ENCODE measurements at places on chromosomes 13 and 19.

GRCh38 chr19:44807162-44807561 lies 1.7 kb upstream of the BCAM start:
- DNase-seq, result no peak

DNA sequence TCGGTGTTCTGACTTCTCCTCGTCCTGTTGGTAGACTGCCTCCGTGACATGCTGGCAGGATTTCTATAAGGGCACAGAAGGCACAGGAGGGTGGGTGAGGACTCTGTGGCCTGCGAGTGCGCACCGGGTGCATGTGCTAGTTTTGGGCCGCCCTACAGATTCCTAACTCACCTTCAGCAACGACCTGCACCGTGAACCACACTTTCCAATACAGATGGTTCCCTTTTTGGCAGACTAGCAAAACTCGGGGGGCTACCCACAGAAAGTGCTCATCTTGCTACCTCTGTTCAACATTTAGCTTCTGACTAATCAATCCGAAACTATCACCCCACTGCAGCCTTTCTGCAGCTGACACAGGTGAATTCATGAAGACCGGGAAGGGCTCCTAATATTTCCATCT lies 14.1 kb upstream of the AMER2 start:
- no peak for DNase-seq

DNA sequence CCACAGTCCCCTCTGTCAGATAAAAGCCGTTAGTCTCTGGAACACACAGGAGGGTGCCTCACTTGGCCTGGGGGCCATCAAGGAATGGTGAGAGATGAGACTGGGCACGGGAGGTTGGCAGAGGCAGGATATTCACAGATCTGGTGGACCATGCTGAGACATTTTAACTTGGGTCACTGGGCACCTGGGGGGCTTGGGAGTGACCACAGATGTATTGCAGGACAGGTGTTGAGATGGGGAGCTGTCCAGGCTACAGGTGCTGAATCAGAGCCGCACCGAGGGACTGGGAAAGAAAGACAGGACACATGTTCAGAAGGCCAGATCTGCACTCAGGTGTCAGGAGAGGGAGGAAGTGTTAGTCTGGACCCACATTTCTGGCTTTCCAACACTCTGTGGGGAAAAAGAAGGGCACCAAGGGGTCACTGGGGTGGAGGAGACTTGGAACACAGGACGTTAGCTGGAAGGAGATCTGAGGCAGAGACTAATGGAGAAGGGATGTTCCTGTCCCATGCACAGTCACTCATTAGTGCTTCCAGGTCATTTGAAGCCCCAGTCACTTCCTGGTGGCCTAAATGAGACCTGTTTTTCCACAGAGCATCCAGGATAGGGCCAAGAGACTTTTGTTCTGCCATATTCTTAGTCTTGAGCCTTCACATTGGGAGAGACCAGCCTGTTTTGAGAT lies 56.1 kb downstream of the CHST8 start:
- DNase-seq, result no peak

GRCh38 chr13:51435002-51435578 lies 17.7 kb downstream of the INTS6 start:
- no peak for DNase-seq

GRCh38 chr19:18155095-18156087 lies 2.4 kb downstream of the PIK3R2 start:
- no peak for DNase-seq

DNA sequence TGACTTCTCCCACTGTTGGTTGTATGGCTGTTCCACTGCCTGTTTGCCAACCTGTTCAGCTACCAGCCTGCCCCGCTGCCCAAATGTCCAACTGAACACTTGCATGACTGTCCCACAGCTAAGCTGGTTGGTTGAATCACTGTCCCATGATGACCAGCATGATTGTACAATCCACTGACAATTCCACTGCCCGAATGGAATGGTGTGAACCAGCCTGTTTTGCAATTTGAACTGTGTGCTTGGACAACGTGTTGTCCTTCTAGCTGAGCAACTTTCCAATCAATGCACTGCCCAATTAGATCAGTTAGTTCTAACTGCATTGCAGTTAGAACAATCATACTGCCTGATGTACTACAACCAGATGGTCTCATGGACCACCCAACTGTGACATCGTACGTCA lies 8.7 kb downstream of the ADAMTS10 start:
- no peak for DNase-seq

DNA sequence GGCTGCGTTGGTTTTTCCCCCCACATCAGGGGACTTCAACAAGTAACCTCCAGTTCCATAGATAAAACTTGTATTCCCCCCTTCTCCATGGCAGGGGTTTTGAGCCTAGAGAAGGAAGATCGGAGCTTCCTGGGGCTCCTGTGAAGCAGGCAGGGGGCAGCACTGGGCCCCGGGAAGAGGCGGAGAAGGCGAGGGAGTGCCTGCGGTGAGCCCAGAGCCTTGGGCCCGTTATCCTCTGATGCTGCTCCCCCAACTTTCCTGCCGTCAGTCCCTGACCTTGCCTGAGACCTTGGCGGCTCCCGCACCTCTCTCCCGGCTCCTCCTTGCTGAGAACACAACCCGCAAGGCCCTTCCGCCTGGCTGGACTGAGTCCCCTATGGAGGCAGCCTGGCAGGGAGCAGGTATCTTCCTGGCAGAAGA lies 2.5 kb downstream of the LIPE start:
- DNase-seq, result no peak

- DNase-seq, result no peak
Measured at GRCh38 chr13:26831336-26831908, 70.8 kb upstream of the GPR12 start.

GRCh38 chr13:75360170-75360569 lies 121.8 kb downstream of the TBC1D4 start:
- no peak for DNase-seq

- no peak for DNase-seq
Measured at GRCh38 chr13:52845766-52846566, 2.5 kb downstream of the PCDH8 start.

DNA sequence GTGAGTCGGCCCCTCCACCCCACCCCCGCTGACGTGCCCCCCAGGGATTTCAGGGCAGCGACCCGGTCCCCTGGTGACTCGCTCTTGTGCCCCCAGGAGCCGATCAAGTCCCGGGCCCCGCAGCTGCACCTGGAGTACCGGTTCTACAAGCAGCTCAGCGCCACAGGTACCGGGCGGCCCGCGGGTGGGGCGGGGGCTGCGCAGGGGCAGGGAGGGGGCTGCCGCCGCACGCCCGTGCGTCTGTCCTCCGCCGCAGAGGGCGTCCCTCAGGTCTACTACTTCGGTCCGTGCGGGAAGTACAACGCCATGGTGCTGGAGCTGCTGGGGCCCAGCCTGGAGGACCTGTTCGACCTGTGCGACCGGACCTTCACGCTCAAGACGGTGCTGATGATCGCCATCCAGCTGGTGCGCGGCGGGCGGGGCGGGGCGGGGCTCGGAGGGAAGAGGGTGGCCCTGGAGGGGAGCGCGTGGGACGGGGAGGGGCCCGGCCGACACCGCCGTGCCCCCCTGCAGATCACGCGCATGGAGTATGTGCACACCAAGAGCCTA lies 37.1 kb downstream of the BTBD2 start:
- DNase-seq, result no peak

GRCh38 chr19:47541518-47541917 lies 26.7 kb upstream of the NAPA start:
- no peak for DNase-seq

DNA sequence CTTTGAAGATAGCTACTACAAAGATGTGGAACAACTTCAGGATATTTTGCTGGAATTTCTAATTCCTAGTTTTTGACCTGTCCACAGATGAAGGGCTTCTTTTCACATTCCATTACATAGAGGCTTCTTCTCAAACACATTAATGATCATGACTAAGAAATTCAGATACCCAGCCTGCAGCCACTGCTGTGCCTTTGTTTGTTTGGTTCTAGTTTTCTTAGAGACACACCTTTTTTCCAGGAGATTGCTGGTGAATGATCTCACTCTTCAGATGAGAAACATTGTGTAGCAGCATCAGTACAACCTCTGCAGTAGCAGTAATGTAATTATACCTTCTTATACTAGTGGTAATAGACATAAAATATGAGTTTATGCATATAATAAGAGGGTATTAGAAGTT lies 5.0 kb downstream of the TDRD3 start:
- DNase-seq, result no peak

- DNase-seq, result peak; percentile 70
Measured at GRCh38 chr13:31199849-31200636, at the start of gene B3GLCT. B3GLCT (plus strand) TSS chr13:31199975; CDS start chr13:31200085, 110 bp downstream.

- DNase-seq, result no peak
Measured at GRCh38 chr19:54339646-54340358, 840 bp upstream of the LILRA4 start.

- no peak for DNase-seq
Measured at GRCh38 chr19:51480590-51480989, 2.3 kb downstream of the CEACAM18 start.

GRCh38 chr13:108834193-108834592 lies 204.8 kb downstream of the MYO16 start:
- no peak for DNase-seq

GRCh38 chr13:26075498-26075897 lies 23.7 kb upstream of the SHISA2 start:
- DNase-seq, result no peak

GRCh38 chr19:35805526-35806102 lies 7.0 kb downstream of the PRODH2 start:
- no peak for DNase-seq

DNA sequence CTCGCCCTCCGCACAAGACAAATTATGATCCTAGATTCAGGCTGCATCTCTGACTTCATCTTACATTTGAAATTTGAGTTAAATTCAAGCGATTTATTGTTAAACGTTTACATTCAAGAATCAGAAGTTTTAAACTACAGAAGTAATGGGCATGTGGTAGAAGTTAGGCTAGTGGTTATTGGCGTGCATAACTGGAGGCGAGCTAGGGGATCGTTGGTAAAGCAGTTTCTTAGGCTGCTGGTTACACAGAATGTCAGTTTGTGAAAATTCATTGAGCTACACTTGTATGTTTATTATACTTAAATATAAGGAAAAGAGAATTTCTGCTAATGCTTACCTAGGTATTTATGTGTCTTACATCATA lies 733 bp upstream of the CDX2 start:
- no peak for DNase-seq

GRCh38 chr13:48542138-48542537 lies 9.3 kb upstream of the RCBTB2 start:
- DNase-seq, result no peak

- no peak for DNase-seq
Measured at GRCh38 chr19:15025217-15025616, 24.1 kb upstream of the CASP14 start.

GRCh38 chr19:8304841-8305621 lies 3.1 kb downstream of the CD320 start:
- no peak for DNase-seq

DNA sequence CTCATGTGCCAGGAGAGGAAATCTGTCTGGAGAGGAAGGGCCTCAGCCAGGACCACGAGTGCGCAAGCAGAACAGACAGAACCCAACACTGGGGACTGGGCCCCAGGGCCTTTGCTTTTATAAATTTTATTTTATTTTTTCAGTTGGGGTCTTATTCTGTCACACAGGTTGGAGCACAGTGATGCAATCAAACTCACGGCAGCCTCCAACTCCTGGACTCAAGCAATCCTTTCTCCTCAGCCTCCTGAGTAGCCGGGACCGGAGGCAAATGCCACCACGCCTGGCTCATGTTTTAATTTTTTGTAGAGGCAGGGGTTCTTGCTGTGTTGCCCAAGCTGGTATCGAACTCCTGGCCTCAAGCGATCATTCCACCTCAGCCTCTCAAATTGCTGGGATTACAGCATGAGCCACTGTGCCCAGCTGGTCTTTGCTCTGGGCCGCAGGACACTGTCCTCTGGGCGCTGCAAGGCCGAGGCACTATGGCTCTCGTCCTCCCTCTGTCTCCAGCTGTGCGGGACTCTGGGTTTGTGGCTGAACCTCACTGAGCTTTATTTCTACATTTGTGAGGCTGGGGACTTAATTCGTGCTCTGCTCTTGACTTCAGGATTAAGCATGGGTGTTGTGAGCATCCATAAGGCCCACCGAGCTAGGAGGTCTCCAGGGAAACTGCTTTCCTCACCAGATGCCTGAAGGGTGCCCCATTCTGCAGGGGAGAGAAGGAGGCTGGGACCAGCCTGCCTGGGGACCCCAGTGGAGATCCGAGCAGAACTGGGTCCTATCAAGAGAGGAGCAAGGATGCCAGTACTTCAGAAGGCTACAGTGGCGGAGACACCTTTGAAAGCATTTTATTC lies 144.2 kb upstream of the VSTM2B start:
- no peak for DNase-seq

DNA sequence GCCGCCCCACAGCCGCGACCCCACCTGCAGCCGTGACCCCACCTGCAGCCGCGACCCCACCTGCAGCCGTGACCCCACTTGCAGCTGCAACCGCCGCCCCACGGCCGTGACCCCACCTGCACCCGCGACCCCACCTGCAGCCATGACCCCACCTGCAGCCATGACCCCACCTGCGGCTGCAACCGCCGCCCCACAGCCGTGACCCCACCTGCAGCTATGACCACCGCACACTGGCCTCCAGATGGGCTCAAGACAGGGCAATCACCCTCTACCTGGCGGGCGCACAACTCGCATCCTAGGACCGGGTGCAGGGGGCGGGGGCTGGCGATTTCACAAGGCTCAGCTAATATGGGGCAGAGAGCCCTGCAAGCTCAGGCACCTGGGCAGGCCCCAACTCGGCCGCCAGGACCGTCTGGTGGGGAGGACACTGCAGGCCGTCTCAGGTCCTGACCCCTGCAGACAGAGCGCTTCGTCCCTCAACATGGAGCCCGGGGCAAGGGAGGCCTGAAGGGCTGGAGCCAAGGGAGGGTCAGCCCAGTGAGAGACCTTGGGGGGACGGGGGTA lies 15.1 kb downstream of the SBNO2 start:
- DNase-seq, result no peak

DNA sequence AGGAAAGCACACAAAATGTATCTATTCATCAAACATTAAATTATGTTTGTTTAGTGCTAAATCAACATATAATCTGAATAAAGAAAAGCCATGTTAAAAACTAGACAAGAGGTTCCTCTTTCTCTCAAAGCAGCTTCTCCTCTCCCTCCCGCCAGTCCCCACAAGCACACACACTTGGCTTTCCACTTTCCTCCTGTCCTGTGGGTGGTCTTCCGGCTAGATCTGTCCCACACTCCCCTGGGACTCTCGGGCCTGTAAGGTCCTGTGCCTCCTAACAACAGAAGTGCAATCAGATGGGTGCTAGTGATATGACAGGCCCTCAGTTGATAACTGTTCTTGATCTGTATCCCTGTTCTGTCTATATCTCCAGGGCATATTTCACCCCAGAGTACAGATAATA lies 45.6 kb upstream of the RAP2A start:
- no peak for DNase-seq

DNA sequence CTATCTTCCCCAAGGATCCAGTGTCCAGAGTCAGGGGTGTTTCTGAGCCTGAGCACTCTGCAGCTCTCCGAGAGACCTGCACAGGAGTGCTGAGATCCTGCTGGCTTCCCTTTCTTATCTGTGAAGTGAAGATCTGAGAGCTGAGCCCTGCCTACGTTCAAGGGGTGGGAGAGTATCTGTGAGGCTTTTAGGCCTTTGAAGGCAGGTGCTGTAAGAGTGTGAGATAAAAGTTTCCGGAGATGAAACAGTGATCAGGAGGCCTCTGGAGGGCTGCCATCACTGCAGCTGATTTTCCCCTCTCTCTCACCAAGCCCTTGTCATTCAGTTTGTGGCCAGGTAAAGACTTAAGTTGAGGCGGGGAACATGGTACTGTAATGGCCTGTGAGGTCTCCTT lies 83.1 kb downstream of the AKAP11 start:
- no peak for DNase-seq

Data from fibroblast of gingiva (primary cell).